Kidney glomerular epithelial cell (primary cell): ENCODE measurements at places on chromosomes 7 and 10.

- no peak for DNase-seq
Observed at GRCh38 chr10:67784474-67784873, 53.5 kb downstream of the DNAJC12 start.

DNA sequence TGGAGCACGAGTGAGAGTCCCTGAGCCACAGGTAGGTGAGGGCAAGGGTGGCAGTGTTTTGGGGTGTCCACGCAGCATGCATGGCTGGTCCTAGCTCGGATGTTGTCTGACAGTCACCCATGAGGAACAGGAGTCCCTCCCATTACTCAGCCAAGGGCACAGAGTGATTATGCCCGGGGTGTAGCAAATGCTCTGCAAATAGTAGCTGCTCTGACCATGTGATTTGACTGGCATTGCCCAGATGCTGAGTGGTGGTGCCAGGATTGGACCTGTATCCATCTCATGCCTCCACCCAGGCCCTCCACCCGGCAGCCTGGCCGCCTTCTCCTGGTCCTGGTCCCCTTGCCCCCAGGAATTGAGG is 150.8 kb downstream of the GRK5 start:
- DNase-seq = no peak

GRCh38 chr10:6667679-6668270 is 87.7 kb upstream of the PRKCQ start:
- peak; percentile 25 for DNase-seq

DNA sequence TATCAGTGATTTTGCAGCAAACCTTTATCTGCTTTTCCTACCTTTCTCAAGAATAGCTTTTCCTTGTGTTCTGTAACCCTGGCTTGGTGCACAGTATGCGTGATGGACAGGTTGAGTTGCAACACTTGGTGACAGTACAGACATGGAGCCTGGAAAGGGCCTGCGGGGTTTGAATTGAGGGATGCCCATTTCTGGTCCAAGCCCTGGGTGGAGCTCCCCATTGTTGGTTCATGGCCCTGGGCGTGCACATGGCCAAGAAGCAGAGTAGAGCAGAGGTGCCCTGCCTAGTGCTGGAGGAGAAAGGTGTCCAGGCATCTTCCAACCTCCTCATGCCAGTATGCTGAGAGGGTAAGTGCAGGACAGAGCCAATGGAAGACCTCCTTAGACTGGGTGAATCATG is 106.6 kb upstream of the MKLN1 start:
- DNase-seq = no peak

GRCh38 chr10:8050556-8051108 is 3.9 kb upstream of the GATA3 start:
- no peak for DNase-seq

- DNase-seq = no peak
Observed at GRCh38 chr10:90451283-90451682, 406.6 kb downstream of the HTR7 start.

DNA sequence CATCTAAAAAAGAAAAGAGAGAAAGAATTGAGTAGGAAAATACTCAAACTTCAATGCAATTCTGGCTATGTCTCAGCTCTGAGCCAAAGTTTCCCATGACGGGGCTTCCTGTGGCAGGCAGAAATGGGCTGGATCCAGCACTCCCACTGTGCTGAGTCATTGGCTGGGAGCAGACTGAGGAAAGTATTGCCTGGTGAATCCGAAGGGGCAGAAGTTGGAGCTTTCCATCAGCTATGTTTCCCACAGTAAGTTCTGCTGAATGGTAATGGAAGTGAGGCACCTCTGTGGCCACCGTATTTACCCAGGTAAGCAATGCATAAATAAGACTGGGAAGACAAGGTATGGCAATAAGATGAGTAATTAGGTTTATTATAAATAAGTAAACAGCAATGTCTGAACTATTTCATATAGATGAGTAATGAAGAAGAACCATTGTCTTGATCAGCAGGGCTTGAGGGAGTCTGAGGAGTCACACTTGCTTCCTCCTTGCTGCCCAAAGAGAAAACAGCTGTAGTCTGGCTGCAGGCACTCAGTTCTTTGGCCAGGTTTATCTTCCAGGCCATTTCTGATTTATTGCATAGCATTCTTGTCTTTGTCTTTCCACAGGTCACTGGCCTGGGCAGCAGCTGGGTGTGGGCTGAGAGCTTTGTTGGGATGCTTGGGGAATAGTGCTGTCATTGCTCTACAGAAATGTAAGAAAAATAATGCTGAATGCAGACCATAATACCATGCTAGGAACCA is 255.3 kb downstream of the DNAJB9 start:
- peak; percentile 95 for DNase-seq

GRCh38 chr10:123891144-123892071 is at the start of gene CPXM2:
Gene CPXM2 (minus strand): TSS chr10:123891807. CDS start chr10:123891659, 148 bp downstream.
- no peak for DNase-seq

DNA sequence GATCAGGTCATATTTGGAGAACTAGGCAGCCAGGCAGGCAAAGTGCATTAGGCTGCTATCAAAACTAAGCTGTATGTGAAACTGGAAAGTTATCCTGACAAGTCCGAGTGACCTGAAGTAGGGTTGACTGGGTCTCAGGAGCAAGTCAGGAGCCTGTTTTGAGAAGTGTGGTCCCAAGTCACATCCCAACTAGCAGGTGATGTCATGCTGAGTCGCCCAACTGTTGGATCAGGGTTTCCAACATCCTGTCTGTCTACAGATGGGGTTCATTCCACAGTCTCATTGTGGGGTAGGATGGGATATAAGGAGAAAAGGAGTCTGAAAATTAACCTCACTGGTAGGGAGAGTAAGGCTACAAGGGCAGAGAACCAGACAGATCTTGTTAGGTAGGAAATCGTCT is 27.0 kb downstream of the SLC26A4 start:
- DNase-seq = no peak

DNA sequence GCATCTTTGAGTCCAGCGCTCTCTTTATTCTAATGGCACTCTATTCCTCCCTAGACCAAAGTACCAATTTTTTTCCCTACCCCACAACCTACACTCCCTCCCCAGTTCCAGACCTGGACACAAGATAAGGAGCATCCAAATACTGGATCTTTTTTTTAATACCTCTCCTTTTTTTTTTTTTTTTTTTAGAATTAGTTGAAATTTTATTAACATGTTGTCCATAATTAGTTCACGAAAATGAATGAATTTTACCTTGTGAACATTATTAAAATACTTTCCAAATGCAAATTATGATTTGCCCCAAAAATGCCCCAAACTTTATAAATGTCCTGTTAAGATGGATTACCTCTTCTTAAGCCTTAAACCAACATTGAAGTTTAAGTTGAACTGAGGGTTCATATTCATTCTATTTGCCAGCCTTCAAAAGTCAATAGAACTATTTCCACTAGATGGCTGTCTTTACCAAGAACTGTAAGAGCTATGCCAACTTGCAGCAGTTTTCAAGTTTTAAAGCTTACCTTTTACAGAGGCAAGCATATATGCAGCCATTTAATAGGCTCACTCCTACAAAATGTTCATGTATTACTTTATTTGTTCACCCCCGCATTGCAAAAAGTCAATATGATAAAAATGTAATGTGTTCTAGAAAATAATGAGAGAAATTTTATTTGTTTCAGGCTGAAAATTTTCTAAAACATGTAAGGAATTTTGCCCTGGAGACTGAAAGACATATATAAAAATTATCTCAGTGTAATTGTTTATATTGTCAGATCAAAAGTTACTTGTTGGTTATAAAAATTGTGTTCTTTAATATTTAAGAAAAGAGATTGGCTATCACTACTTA is 39.7 kb upstream of the TNKS2 start:
- peak; percentile 66 for DNase-seq

- no peak for DNase-seq
Observed at GRCh38 chr7:110938165-110938564, 152.8 kb upstream of the LRRN3 start.

DNA sequence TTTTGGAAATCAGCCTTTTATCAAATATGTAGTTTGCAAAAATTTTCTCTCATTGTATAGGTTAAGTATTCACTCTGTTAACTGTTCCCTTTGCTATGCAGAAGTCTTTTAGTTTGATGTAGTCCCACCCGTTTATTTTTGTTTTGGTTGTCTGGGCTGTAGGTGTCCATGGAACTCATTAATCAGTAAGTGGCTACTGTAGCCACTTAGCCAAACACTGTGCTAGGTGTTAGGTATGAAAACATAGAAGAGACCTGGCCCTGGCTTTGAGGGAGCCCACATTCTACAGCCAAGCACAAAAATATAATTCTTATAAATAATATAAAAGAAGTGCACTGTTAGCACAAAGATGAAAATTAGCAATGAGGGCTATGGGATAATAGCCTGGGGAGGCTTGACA is 133.5 kb downstream of the ETV1 start:
- no peak for DNase-seq

DNA sequence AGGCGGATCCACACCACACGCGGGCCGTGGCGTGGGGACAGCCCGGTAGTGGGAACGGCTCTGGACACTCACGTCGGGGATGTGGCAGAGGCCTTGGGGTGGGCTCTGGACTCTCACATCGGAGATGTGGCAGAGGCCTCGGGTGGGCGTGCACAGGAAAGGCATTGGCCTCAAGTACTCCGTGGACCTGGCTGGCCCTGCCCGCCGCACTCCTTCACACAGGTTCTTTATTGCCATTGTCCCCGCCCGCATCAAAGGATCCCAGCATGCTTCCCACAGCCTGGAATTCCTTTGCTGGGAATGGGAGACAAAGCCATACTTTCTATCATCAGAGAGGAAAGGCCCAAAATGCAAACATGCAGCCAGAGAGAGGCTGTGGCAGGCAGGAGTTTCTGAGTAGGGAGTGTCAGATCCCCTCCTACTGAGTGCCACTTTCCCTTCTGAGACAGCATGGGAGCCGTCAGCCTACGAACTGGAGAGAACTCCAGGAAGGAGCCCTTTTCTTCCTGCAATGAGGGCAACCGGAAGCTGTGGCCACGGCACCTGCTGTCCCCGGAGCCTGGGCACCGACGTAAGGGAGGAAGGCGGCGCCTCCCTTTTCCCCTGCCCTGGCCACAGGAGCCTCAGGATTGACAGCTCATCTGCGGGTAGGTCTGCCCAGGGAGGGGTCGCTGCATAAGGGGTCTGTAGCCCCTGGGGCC is 51.5 kb downstream of the RBM17 start:
- DNase-seq = no peak

DNA sequence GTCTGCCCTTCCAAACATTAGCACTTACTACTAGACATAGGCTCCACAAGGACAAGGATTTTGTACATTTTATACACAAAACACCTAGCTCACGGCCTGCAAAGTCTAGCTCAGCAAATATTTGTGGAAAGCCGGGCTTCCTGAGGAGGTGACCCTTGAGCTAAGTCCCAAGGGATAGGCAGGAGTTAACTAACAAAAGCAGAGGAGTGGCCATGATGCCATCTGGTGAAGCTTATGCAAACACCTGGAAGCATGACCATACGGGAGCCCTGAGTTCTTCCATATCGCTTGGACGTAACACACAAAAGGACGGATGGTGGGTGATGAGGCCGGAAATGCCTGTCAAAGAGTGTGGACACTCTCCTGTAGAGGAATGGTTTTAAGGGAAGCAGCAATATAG is 25.9 kb upstream of the YAE1 start:
- DNase-seq = no peak

GRCh38 chr7:130345136-130345535 is 520 bp downstream of the CPA5 start:
- no peak for DNase-seq

DNA sequence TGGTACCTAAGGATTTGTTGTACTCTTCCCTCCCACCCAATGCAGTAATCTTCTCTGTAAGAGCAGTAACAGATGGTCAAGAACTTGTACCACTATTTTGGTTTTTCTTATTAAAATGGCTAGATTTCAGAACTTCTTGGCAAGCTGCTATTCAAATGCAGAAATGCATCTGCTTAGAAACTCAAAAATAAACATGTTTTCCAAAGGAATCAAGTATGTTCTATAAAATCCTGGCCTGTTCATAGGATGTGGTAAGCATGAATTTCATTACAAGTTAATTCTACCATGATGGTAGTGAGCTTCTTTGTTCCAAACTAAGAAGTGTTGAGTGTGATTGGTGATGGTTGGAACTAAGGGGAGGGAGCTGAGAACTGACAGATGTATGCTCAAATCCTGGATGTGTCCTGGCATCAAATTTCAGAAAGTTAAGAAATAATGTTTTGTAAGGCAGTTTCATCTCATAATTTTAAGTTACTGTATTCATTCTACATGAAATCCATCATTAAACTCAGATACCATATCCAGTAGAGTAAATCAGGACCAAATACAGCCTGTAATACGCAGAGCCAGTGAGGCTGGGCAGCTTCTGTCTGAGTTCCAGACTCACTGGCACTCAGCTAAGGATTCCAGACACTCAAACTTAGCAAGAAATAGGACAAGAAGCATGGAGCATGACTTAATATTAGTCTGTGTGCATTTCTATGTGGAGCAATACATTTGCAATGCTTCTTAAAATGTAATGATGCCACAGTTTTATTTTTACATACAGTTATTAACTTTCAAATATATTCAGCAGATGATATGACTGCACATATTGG is 119.6 kb downstream of the TES start:
- DNase-seq = no peak

DNA sequence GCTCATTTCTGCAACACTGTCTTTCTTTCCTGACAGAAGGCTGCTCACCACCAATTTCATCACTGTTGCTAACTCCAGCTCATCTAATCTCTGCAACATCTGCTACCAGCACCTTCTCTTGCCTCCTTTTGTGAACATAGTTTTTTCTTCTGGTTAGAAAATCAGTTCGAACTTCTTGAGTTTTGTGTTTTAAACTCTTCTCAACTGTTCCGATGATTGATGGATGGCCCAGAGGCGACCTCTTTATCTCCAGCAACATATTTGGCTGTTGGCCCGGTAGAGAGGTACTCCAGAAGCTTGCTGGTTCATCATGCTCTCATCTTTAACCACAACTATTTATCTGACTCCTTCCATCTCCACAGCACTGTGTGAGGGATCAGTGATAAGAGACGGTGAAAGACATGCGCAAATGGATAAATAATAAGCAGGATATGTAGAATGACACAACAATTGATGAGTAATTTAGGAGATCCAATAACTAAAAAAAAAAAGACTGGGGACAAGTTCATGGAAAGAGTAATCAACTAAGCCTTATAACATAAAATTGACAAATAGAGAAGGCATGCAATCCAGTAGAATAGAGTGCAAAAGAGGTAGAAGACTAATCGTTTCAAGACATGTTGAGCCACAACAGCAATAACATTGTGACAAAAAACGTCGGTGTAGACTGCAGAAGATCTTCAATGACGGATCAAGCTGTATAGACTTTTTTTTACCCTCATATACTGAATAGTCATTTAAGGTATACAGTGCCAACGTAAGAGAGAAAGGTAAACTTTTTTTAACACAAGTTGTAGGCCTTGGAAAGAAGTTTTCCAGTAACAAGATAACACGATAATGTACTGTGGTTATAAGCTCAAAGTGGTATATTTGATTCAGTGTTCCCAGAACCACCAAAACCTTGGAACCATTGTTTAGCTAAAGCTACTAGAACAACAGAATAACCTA is 152.2 kb downstream of the CRPPA start:
- DNase-seq = peak; percentile 82
